H7 (cell line): ENCODE measurements at places on chromosomes 2 and 18.
A peak's percentile ranks its signal among the peaks of the same experiment; 100 is the strongest.

- no peak for DNase-seq
Observed at GRCh38 chr2:63242747-63243146, 192.1 kb downstream of the OTX1 start.

DNA sequence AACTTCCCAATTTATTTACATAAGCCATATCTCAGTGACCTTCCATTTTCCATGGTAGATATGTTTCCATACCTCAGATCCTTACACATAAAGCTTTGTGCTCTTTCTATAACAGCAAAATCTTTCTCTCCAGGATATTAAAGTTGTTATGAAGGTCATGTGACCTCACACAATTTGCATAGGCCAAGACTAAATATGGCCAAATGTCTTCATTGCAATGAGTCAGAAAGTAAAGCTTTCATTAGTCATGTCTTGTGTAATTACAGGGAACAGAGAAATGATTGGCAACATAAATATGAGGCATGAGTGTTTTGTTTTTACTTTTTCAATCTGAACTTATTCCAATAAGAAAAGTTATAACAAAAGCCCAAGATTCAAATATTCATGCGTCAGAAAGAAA, 243.5 kb downstream of the ASXL3 start:
- no peak for DNase-seq

GRCh38 chr18:8162802-8163201, 446.4 kb upstream of the RAB12 start:
- DNase-seq, result no peak

DNA sequence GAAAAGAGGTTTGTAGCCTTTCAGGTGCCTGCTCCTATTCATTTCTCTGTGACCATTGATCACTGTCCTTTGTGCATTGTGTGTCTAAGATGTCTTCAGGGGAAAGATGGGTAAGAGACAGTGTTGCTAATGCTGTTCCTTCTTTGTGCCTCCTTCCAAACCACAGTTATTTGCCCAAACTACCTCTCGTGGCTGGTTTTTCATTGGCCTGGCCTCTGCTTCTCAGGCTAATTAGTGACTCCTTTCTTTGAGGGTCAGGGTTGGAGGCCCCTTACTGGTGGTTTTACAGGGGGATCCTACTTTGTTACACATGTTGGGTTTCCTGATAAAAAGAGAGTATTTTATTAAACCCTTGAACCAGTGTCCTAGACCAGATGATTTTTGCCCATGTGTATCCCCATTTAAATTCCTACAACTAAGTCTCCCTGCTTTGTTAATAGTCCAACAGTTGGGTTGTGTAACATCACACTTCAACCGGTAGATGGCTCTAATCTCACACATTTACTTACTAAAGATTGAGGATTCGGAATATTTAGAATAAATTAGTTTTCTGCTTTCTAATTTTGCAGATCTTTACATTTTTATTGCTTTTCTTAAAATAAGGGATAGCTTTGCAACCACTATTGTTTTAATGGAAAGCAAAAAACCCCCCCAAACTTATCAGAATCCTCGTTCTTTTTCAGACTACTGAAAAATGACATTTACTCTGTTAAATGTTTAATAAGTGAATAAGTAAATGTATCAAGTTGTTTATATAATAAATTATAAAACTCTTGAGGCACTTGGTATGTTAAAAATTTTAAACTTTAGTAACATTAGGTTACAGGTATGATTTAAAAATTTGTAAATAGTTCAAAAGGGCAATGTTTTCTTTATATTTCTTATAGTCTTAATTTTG, 2.4 kb downstream of the MARS2 start:
- peak; percentile 34 for DNase-seq

DNA sequence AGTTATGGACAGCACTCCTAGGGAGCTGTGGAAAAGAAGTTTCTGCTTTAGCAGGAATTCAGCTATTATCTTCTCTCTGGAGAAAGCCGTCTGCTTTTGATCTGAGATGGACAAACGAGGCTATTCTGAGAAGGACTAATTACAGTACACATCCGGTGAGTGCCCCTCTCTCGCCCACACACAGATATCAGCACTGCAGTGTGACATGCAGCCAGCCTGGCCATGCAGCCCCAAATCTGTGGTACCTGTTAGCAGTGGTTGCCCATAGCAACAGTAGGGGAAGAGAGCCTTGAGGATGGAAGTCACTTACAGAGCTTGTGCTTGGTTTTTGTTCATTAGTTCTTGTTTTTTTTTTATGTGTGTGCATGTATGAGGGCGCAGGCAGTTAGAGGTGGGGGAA, 73.9 kb upstream of the TRIB2 start:
- DNase-seq, result no peak

DNA sequence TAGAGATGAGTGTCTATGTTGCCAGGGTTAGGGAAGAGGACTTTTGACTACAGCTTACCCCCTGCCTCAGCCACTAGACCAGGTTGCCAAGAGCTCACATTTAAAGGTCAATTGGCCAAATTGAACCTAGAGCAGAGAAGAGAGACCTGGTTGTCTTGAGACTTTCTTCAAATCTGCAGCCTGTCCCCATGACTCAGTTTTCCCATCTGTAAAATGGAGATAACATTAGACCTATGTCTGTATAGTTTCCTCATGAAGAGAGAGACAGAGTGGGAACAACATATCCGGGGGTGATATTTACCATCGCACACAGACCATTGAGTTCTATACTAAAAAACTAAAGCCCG, 1.6 kb upstream of the LIPG start:
- no peak for DNase-seq

- no peak for DNase-seq
Observed at GRCh38 chr18:24588440-24588839, 128.0 kb downstream of the HRH4 start.

- DNase-seq, result no peak
Observed at GRCh38 chr2:216029416-216030129, 16.2 kb upstream of the MREG start.

- no peak for DNase-seq
Observed at GRCh38 chr18:31741097-31741735, 19.5 kb downstream of the SLC25A52 start.

DNA sequence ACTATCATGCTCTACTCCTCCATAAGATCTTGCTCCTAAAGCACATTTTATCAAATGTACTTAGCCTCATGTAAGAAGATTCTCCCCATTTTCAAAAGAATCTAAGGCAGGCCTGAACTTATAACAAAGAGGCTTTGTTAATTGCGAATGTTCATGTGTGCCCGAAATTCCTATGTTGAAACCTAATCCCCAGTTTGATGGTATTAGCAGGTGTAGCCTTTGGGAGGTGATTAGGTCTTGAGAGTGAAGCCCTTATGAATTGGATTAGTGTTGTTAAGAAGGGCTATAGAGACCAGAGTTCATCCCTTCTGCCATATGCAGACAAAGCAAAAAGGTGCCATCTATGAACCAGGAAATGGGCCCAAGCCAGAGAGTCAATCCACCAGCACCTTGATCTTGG, 234.5 kb downstream of the PAX3 start:
- no peak for DNase-seq

GRCh38 chr2:17648581-17648980, 105.0 kb downstream of the SMC6 start:
- no peak for DNase-seq

DNA sequence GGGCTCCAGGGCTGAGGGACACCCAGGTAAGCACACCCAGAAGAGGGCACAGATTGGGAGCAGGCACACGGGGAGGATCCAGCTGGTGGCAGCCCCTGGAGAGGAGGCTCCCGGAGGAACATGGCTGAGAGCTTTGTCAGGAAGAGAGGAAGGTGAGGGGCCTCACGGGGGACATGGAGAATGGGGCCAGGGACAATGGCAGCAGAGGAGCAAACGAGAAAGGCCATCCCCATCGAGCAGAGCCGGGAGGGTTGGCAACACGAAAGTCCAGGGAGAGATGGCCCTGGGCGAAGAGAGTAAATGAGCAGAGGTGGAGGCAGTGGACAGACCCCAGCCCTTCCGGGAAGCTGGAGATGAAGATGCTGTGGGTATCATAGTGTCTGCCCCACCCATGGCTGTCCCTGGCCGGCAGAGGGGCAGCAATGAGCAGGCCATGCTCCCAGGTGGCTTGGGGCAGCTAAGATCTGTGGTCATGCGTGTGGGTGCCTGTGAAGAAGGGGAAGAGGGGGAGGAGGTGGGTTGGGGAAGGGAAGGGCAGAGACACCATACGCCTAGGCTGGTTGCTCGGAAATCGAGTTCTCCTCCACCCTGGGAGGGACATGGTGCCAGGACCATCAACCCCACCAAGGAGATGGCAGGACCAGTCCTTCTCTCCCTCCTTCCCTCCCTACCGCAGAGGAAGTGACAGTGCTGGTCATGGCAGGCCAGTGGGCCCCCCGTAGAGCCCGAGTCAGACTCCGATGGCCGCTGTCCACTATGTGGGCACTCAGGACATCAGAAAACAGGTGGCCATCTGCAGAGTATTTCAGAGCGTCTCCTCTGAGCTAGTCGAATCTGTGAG, 191.7 kb downstream of the NDUFA10 start:
- peak; percentile 10 for DNase-seq

DNA sequence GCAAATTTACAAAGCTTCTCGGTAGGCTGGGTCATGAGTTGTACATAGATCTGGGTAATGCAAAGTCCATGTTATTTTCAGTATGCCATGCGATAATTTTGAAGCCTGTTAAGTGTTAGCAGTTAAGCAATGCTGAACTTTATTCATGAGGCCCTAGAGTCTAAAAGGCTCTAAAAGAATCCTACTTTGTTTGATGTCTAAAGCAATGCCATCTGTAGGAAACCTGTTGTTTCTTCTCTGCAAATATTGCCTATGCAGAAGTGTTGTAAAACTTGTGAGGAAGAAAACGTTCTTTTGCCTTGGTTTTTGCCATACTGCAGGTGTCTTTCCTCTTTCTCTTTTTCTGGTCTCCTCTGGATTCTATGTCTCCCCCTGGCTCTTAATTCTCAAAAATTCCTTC, 9.1 kb downstream of the ARHGAP15 start:
- no peak for DNase-seq

DNA sequence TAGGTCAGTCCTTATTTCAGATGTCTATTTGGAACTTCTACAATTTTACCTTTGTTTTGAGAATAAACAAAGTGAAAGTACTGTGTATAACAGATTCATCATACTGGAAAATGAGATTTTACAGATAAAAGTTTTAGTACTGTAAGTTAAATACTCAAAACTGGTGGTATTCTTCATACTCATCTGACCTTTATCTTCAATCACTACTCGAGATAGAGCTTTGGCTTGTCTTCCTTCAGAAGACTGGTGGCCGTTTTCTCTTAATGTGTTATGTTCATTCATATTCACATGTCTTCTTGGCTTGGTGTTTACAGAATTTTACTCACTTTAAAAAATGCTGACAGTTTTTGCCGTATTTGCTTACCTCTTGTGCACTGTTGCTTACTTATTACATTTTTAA, 2.1 kb downstream of the SPOPL start:
- DNase-seq, result no peak
